ENCODE measurements at places on chromosomes 1 and 21. TPM values are rescaled to one million over a fixed set of nuclear protein-coding genes. Genes with fewer than 3 reads are reported as not detected.

Gene AMIGO1
- total RNA-seq, result 0.13 TPM

Gene KRTAP19-5
- total RNA-seq, result not detected

DNA sequence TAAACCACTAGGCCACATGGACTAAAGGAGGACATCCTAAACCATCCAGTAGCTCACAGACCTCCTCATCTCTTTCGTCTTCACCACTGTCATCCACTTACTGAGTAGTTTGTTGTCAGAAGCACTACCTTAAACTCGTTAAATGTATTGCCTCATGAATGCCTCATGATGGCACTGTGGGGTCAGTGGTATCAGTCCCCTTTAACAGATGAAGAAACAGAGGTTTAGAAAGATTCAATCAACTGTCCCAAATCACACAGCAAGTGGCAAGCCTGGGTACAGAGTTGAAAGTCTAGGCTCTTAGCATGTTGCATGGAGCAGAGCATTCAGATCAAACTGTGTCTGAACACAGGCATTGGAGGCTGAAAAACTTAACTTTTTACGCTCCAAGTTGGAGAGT, 183.6 kb upstream of the KIAA0040 start:
- no peak for DNase-seq

DNA sequence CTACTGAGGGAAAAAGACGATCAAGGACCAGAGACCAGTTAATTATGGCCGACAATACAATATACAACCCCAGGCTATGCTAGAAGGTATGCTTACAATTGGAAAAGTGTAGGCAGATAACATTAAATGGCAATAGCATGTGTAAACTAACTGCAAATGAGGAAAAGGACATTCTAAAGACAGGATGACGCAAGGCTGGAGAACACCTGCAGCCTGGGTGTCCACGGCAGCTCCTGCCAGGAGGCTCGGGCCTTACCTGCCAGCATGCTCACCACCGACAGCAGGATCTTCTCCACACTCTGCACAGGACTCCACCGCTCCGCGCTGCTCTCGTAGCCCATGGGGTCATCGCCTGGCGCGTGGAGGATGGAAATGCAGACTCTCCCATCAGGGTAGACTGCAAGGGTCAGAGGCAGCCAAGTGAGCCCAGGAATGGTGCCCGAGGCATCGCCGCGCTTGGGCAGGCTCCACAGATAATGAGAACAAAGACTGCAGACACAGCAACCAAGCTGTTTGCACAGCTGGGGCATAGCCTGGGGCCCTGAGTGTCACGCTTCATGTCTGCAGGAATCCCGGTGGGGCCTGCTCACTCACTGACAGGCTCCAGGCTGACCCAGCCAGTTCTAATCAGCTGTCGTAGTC, 28.2 kb downstream of the UBE2G2 start:
- no peak for DNase-seq

GRCh38 chr1:110498270-110498669, 20.7 kb downstream of the KCNA10 start:
- no peak for DNase-seq

GRCh38 chr1:89910780-89911179, 84.1 kb upstream of the ZNF326 start:
- peak; percentile 86 for DNase-seq

DNA sequence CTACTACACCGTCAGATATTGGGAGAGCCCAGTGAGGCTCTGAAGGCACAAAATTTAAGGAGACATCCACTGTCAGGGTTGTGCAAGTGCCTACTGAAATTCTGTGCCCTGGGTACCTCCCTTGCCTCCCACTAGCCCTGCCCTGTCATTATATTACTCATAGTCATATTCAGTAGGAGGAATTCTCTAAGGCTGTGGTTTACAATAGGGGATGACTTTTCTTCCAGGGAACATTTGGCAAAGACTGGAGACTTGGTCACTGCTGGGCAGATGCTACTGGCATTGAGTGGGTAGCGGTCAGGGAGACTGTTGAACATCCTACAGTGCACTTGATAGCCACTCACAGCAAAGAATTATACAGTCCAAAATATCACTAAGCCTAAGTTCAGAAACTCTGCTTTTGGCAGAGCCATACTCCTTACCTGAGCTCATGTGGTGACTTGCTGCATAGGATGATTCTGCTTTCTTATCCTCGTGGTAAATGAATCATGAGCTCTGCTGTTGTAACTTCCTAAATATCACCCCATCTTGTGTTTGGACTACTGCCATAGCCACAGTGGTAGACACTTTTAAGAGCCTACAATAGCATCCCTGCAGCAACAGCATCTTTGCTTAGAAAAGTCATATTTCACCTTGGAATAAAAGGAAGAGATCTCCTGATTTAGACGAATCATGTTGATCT, 563.4 kb upstream of the PLXNA2 start:
- peak; percentile 55 for DNase-seq

GRCh38 chr1:201385299-201385891, 7.9 kb upstream of the TNNT2 start:
- peak; percentile 33 for DNase-seq

- DNase-seq, result no peak
Measured at GRCh38 chr1:17670587-17671313, 84.4 kb upstream of the ACTL8 start.

GRCh38 chr21:14686466-14687267, 140.6 kb upstream of the SAMSN1 start:
- no peak for DNase-seq
